ENCODE measurements at places on chromosomes 5 and 9. TPM values are rescaled to one million over a fixed set of nuclear protein-coding genes. Genes with fewer than 3 reads are reported as not detected.

ARID3C gene
- 0.16 TPM for total RNA-seq

DDX31 gene
- 23.9 TPM for total RNA-seq

ANKRD34B gene
- total RNA-seq: 0.16 TPM

DOCK8 gene
- 0.27 TPM for total RNA-seq

CCNB1 gene
- 275 TPM for total RNA-seq

PROP1 gene
- not detected for total RNA-seq

CDHR2 gene
- total RNA-seq: 0.19 TPM

AK8 gene
- total RNA-seq: 1.1 TPM

GABBR2 gene
- 0.13 TPM for total RNA-seq

C9 gene
- not detected for total RNA-seq

PTGR1 gene
- 348 TPM for total RNA-seq

MEGF10 gene
- not detected for total RNA-seq

DAB2IP gene
- 15.3 TPM for total RNA-seq

PRRX2 gene
- total RNA-seq: 9.5 TPM

IFNA21 gene
- not detected for total RNA-seq

TRPM3 gene
- total RNA-seq: not detected

SKIC3 gene
- total RNA-seq: 23.4 TPM

CRHBP gene
- not detected for total RNA-seq

CLINT1 gene
- total RNA-seq: 72.4 TPM

PCDHAC1 gene
- 2.3 TPM for total RNA-seq

ESM1 gene
- total RNA-seq: not detected

SLC24A2 gene
- total RNA-seq: not detected

MYO10 gene
- 36.8 TPM for total RNA-seq

PAPPA gene
- 30.6 TPM for total RNA-seq

SHISAL2B gene
- not detected for total RNA-seq

OCLN gene
- total RNA-seq: 9.8 TPM

PCDHB13 gene
- 0.05 TPM for total RNA-seq

FGF18 gene
- total RNA-seq: 1.2 TPM

PPP2R2B gene
- total RNA-seq: 0.12 TPM

IL33 gene
- total RNA-seq: 0.23 TPM

OTP gene
- 0.05 TPM for total RNA-seq

DNM1 gene
- total RNA-seq: 89.0 TPM

NEURL1B gene
- total RNA-seq: 5.2 TPM

AHRR gene
- total RNA-seq: 3.8 TPM

CSF1R gene
- total RNA-seq: 0.10 TPM

CSNK1A1 gene
- 144 TPM for total RNA-seq

WNT8A gene
- total RNA-seq: not detected

SFXN1 gene
- 91.3 TPM for total RNA-seq

GLRA1 gene
- not detected for total RNA-seq

LTC4S gene
- total RNA-seq: 0.58 TPM

ASPN gene
- not detected for total RNA-seq

LRRTM2 gene
- total RNA-seq: not detected

DND1 gene
- 0.88 TPM for total RNA-seq
